Astrocyte (in vitro differentiated cells and primary cell): ENCODE measurements at places on chromosomes 16 and 17. TPM values are rescaled to one million over a fixed set of nuclear protein-coding genes. Genes with fewer than 3 reads are reported as not detected.

DNA sequence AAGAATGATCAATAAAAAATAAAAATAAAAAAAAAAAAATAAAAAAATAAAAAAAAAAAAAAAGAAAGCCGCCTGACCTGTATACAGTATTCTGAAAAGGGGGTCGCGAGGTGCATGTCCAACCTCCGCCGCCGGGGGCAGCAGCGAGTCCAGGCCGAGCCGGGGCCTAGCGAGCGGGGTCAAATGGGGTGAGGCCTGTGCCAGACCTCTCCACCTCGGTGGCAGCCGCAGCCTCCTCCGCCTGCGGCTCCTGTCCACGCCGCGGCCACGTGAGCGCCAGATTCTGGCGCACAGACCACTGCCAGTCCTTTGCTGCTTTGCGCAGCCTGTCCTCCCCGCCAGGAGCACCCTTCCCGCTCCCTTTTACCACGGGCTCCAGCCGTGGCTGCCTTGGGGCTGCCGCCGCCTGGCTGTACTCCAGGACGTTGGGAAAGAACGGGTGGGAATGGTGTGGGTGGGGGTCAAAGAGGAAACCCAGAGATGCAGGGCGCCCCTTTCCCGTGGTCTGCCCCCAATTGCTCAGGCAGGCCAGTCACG, 2.4 kb upstream of the BCKDK start:
- H3K27ac ChIP-seq: no peak overlapping the region
- peaks cover 9% of the 10 kb centered on the region for H3K4me1 ChIP-seq
- H3K4me3 ChIP-seq: no peak overlapping the region
- H3K27me3 ChIP-seq: no peaks in the 10 kb centered on the region

Gene SDR42E1
- not detected in 2 replicates for total RNA-seq

Gene EME2
- 21.4 and 23.3 TPM in 2 replicates for total RNA-seq

DNA sequence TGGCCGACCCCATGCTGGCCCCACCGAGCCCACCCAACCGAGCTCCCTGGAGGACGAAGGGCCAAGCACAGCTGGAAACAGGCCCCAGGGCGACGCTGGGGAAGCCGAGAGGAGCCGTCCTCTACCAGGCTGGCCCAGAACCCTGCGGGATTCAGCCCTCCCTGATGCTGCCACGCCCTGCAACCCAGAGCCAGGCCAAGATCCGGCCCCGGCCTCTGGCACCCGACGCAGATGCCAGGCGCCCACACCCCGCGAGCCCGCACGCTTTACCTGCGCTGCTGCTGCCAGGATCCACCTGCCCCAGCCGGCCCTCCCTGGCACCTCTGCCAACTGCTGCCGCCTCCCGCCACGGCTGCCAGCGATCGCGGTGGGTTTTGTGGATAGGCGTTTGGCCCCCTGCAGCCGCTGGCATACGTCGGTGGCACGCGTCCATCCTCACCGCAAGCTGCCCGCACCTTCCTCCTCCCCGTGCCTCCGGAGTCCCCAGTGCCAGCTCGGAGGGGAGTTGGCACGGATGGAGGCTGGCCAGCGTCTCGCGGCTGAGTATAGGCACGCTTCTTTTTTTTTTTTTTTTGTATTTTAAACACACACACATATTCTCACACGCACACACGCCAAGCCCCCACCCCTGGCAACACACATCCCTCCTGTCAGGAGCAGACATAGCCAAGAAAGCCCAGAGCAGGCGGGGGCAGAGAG, 41.3 kb upstream of the ACSF3 start:
- no peaks in the 10 kb centered on the region for H3K4me1 ChIP-seq
- no peak for DNase-seq
- no peaks in the 10 kb centered on the region for H3K36me3 ChIP-seq
- H3K4me3 ChIP-seq: peak overlapping the region; percentile 33
- peaks cover 24% of the 10 kb centered on the region for H3K27me3 ChIP-seq

Gene CORO6
- total RNA-seq: 8.9 and 9.5 TPM in 2 replicates

DNA sequence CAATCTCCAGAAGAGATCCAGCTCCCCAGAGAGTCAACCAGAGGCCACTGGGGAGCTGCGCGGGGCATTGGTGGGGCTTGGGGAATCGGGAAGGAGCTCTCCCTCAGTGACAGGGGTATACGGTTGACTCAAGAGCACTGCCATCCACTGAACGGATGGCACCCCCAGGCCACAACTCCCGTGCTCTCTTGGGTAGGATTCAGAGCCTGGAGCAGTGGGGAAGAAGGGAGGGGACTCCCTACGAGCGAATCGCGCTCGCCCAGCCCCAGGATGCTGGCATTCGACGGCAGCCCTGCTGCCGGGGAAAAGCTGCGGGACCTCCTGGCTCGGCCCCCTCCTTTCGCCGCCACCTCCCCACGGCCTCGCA, 473 bp upstream of the TPPP3 start:
- H3K36me3 ChIP-seq: no peaks in the 10 kb centered on the region
- peaks cover 3% of the 10 kb centered on the region for H3K27me3 ChIP-seq
- no peak for DNase-seq

DNA sequence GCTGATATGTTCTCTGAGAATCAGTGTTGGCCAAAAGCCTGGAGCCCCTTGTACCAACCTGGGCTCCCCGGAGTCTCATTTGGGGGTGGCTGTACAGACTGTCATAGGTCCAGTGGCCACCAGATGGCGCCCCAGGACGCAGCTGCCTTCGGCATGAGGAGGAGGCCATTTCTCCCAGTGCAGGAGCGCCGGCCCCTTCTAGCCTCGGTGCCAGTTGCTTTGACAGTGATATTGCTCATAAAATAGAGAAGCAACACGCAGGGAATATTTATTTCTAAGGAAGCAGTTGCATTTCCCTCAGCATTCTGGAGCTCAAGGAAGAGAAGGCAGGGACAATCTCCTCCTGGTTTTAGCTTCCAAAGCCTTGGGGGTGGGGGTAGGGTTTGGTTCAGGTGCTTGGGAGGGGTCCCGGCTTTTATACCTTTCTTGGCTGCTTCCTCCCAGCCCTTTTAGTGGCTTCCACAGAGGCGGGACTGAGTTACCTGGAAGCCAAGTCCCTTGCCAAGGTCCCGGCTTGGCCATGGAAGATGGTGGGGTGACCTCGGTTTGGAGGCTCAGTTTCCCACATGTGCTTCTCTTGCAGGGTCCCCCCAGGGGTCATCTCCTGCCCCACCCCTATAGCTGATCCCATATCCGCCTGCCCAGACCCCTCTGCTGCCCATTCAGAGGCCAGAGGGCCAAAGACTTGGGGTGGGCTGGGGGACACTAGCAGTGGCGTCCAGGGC, 117.8 kb upstream of the CDC42EP4 start:
- H3K4me3 ChIP-seq: no peak overlapping the region
- no peaks in the 10 kb centered on the region for H3K4me1 ChIP-seq
- DNase-seq: peak; percentile 24
- no peak overlapping the region for H3K27ac ChIP-seq
- no peaks in the 10 kb centered on the region for H3K27me3 ChIP-seq

DNA sequence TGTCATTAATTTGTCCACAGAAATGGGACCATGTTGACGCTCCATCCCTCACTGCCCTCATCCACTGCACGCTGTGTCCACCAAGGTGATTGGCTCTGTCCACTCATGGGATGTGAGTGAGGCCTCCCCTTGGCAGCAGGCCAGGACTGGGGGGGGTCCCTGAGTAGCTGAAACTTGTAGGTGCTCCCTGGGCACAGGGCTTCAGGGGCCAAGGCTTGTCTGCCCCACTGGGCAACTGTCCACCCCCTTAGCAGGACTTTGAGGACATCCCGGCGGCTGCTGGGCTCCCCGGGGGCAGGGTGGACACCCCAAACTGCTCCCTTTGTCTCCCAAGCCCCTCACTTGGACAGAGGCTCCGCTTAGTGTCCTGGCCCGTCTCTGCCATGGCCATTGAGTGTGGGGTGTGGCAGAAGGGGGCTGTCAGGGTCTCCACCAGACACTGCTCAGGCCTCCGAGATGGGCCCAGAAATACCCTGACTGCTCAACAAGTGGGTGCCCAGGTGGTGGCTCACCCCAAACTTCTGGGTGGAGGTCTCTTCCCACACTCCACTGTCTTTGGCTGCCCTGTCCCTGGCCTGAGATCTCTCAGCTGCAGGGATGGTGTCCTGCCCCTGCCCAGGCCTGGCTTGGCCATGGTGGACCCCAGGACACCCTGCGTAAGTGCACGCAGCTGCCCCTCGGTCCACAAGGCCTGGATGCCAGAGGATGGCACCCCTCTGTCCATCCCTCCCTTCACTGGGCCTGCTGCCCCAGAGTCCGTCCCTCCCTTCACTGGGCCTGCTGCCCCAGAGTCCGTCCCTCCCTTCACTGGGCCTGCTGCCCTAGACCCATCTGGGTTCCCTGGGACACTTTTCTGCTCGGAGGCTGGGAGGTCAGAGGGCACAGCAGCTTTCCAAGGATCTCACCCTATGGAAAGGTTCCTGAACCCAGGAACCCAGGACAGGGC, 2.9 kb upstream of the RAB40C start:
- H3K36me3 ChIP-seq: no peaks in the 10 kb centered on the region
- peaks cover 15% of the 10 kb centered on the region for H3K4me1 ChIP-seq
- DNase-seq: no peak
- H3K27ac ChIP-seq: no peak overlapping the region

Gene GRAP
- total RNA-seq: 0.30 and 0.38 TPM in 2 replicates

Gene SLC16A13
- 6.6 and 6.7 TPM in 2 replicates for total RNA-seq

Gene GDPD1
- total RNA-seq: 4.2 and 4.7 TPM in 2 replicates

DNA sequence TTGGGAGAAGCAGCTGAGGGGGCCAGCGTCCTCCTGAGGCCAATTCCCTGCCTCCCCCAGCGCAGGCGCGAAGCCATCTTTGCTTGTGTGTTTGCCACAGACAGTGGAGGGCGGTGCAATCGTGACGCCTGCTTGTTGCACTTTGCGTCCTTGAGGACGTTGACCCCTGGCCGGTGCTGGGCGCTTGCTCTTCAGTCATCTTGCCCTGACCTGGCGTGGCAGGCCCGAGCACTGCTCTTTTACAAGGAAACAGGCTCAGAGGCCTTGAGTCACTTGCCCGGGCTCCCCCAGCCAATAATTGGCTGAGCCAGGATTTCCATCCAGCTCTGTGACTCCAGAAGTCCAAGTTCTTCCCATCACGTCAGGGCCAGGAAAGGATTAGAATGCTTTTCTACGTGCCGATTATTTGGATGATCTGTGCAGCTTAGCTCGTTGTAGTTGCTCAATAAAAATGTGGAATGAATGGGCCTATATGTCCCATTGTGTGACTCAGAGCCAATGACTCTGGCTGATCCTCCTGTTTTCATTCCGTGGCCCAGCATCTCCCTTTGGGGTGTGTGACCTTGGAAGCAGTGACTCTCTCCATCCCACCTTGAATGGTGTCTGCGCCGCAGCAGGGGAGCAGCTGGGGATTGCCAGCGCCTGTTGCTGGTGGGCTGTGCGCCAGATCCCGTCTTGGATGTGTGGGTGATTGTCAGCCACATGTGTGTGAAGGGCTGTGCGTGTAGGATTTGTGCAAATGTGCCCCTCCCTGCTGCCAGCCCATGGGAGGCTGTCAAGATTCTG, 214.1 kb downstream of the SEC14L1 start:
- peak overlapping the region; percentile 80 for H3K27ac ChIP-seq
- H3K4me1 ChIP-seq: peaks cover 33% of the 10 kb centered on the region
- H3K27me3 ChIP-seq: no peaks in the 10 kb centered on the region
- peak; percentile 93 for DNase-seq
- no peaks in the 10 kb centered on the region for H3K36me3 ChIP-seq
- H3K4me3 ChIP-seq: no peak overlapping the region

GRCh38 chr17:30443721-30444120, 33.5 kb upstream of the GOSR1 start:
- no peak overlapping the region for H3K27ac ChIP-seq
- H3K36me3 ChIP-seq: peaks cover 7% of the 10 kb centered on the region
- H3K4me1 ChIP-seq: no peaks in the 10 kb centered on the region
- no peak for DNase-seq

DNA sequence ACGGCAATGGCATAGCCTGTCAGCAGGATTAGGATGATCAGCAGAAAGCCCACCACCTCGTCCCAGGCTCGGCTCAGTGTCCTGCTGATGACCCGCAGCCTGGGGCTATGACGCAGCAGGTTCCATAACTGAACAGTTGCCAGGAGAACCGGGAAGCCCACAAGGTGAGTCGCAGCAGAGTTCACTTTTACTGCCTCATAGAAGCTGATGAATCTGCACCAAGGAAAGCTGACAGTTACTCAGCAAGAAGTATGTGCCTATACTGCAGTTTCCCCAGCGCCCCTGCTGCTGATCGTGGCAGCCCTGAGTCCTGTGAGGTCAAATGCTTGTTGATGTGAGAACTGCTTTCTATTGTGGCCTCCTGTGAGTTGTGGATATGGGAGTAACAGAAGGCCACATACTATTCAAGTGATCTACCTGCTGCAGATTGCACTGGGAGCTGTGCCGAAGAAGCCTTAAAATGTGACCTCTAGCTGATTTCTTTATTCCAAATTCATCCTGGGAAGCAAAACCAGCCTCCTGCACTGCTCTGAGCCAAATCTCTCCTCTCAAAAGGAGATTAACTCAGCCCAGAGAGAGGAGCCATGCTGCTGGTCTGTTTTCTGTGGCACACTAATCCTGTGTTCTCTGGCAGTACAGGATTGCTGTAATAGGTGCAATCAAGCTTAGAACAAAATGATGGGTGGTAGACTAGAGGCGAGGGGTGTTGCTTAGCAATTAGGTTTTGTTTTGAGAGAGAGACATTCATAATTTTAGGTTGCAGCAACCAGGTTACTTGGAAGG, 38.8 kb downstream of the IST1 start:
- no peaks in the 10 kb centered on the region for H3K27me3 ChIP-seq
- H3K4me3 ChIP-seq: no peak overlapping the region
- peaks cover 11% of the 10 kb centered on the region for H3K36me3 ChIP-seq
- peak; percentile 45 for DNase-seq

Gene KRT40
- total RNA-seq: not detected in 2 replicates

- peaks cover 7% of the 10 kb centered on the region for H3K4me1 ChIP-seq
- no peaks in the 10 kb centered on the region for H3K27me3 ChIP-seq
- DNase-seq: peak; percentile 26
- peak overlapping the region; percentile 61 for H3K27ac ChIP-seq
- no peaks in the 10 kb centered on the region for H3K36me3 ChIP-seq
These were observed 35.4 kb downstream of the SPAG9 start for GRCh38 chr17:51085150-51085805.

GRCh38 chr16:49608779-49609178, 235.2 kb downstream of the C16orf78 start:
- H3K4me1 ChIP-seq: no peaks in the 10 kb centered on the region
- no peaks in the 10 kb centered on the region for H3K36me3 ChIP-seq
- H3K4me3 ChIP-seq: no peak overlapping the region
- H3K27me3 ChIP-seq: no peaks in the 10 kb centered on the region
- DNase-seq: peak; percentile 58

DNA sequence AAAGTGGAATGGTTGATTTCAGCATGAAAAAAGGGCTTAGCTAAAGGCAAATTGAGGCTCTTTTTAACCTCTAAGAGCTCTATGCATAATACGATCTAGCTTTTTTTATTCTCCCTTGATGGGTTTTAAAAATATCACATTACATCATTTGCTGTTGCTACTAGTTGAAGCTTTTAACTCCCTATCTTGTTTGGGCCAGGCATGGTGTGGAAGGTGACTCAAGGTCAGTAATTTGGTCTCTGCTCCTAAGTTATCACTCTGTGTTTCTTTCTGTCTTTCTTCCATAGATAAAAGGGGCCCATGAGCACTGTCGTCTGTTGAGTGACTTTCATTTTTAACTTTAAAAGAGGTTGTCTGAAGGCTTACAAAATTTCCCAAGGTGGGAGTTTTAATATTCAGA, 58.1 kb upstream of the GOT2 start:
- H3K27me3 ChIP-seq: no peaks in the 10 kb centered on the region
- H3K27ac ChIP-seq: no peak overlapping the region
- no peak overlapping the region for H3K4me3 ChIP-seq
- no peaks in the 10 kb centered on the region for H3K36me3 ChIP-seq
- DNase-seq: no peak
